HEK293T (cell line): ENCODE measurements at places on chromosomes 2 and 18.

GRCh38 chr2:23321751-23322150 is 63.2 kb upstream of the KLHL29 start:
- no peak for DNase-seq

GRCh38 chr2:157831573-157832315 is 44.4 kb downstream of the ACVR1 start:
- DNase-seq, result no peak

DNA sequence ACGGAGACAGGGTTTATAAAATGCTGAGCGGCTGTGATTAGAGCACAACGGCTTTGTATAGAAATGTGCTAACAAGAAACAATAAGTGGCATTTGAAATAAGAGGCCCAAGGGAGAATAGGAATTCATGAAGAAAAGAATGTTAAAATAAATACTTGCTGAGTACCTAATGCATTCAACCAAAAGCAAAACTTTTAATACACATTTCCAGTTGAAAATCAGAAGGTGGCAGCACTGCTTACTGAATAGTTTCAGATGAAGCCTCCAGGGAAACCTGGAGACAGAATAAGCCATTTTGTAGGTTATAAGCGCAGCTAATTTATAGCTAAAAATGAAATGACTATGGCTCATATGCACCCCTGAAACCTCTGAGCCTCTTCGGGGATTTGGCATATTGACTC is 286.6 kb downstream of the DPP10 start:
- no peak for DNase-seq

- no peak for DNase-seq
These were observed 52.2 kb downstream of the ACKR3 start for GRCh38 chr2:236621786-236622185.

DNA sequence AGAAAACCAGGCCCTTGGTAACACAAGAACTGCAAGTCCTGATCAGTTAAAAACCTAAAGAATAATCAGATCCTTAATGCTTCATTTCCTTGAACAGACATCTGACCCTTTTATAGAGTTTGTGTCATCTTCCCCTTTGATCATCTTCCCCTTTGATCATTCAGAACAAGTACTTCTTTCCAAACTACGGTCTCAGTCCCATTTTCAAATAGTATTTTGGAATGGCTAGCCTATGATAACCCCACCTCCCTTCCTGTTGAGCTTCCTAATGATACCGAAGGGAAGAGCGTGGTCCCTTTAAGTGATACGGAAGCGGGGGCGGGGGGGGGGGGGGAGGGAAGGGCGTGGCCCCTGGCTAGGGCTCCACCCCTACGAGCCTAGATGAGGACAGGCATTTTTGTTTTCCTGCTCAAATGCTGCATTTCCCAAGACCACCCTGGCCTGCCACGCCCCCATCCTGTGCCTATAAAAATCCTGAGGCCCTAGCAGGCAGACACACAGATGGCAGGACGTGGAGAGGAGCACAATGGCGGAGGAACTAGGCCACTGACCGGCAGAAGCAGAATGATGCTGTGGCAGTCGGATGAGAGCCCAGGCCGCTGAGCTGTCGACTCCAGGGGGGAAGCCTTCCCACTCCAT is 24.1 kb upstream of the CHRNA1 start:
- peak; percentile 45 for DNase-seq

GRCh38 chr18:40911582-40912254 is 1043.3 kb upstream of the PIK3C3 start:
- no peak for DNase-seq

- DNase-seq, result no peak
These were observed 198.3 kb upstream of the HS6ST1 start for GRCh38 chr2:128516938-128517337.

DNA sequence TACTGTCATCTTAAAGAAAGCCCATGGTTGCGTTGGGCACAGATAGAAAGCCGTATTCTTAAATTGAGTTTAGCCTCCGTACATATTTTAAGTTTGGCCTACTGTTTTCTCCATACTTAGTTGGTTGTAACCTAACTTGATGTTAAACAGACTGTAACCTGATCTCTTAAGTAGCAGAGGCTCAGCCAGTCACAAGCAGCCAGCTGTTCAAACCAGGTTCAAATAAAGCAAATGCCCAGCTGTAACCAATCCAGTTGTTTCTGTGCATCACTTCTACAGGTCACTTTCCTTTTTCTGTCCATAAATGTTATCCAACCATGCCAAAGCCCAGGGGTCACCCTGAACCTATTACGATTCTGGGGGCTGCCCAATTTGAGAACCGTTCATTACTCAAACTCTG is 10.0 kb upstream of the THADA start:
- no peak for DNase-seq
